RWPE1 (cell line): ENCODE measurements at places on chromosomes 3 and 15.

- DNase-seq = no peak
These were observed 3.3 kb downstream of the CYP19A1 start for GRCh38 chr15:51335087-51335486.

- no peak for DNase-seq
These were observed 2.3 kb upstream of the DNAH1 start for GRCh38 chr3:52313774-52314188.

DNA sequence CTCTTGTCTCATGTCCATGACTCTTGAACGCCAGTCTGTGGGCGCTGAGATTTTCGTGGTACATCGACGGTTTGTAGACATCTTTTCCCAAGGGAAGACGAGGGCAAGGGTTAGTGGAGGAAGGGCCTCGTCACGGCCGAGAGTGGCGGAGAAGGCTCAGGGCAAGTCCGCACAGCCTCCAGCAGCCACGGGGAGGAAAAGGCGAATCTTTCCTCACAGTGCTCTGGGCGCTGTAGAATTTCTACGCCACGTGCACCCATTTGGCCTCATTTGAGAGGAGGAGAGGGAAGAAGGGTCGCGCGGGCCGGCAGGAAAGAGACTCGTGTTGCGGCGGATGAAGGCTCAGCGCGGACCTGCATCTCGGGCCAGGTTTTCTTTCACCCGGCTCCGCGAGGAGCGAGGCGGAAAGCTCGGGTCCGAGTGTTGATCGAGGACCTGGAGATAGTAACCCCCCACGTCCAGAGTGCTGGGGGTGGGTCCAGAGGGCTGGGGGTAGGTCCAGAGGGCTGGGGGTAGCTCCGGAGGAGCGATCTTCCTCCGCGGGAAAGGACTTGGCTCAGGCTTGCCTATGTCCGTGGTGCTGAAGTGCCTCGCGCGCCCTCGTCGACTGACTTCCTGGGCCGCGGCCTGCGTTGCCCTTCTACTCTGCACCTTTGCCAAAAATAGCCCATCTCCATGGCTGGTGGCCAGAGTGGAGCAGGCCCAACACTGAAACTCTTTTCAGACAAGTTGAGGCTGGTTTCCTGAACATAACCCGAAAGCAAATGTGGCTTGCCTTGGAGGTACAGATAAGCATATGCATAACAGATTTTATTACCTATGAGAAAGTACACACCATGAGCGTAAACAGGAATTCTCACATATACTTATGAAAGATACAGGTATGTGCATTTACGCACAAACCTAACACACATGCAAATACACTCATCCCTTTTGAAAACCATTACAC lies 1.1 kb downstream of the SLC35G2 start:
- DNase-seq = peak; percentile 46

DNA sequence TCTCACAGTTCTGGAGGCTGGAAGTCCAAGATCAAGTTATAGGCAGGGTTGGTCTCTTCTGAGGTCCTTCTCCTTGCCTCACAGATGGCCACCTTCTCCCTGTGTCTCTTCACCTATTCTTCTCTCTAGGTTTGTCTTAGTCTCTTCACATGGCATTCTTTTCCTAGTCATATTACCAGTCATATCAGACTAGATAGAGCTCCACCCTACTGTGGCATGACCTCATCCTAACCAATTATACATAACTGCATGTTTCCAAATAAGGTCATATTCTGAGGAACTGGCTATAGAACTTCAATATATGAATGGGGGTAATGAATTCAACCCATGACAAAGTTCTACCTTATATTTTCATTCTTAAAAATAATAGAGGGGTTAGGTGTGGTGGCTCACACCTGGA lies 196.4 kb upstream of the UBE3A start:
- no peak for DNase-seq

GRCh38 chr3:100033903-100034471 lies 80.3 kb downstream of the FILIP1L start:
- no peak for DNase-seq

DNA sequence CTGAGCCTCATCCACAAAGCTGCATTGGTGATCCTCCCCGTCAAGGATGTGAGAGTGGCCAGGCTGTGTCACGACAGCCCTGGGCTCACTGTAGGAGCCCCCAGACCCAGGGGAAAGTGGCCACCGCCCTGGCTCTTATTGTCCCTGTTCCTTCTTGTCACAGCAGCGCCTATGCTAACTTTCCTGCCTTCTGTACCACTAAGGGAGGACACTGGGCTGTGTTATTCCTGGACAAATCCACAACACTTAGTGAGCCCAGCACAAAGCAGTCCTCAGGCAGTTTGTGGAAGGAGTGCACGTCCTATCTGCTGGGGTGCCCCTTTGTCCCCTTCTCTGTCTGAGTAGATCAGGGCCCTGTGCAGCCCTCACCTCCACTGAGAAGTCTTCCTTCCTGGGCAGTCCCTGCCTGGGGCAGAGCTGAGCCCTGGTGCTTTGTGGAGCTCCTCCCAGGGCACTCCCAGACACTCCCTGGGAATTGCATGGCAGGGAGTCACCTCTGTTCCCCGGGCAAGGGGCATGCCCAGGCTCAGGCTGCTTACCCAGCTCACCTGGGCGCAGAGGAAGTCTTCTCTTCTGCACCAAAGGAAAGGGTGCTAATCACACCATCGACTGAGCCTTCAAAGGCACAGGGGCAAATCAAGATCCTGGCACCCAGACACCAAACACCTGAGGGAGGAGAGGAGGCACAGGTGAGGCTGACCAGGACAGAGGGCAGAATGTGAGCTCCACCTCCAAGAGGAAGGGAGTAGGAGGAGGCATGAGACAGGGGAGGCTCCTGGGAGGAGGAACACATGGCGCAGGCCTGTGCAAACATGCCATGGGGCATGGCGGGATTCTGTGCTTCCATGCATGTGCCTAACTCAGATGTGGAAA lies 138.7 kb downstream of the KLF13 start:
- peak; percentile 88 for DNase-seq

GRCh38 chr3:107992976-107993684 lies 97.7 kb downstream of the CD47 start:
- peak; percentile 68 for DNase-seq

GRCh38 chr3:44185396-44185915 lies 56.2 kb upstream of the TOPAZ1 start:
- DNase-seq = no peak

DNA sequence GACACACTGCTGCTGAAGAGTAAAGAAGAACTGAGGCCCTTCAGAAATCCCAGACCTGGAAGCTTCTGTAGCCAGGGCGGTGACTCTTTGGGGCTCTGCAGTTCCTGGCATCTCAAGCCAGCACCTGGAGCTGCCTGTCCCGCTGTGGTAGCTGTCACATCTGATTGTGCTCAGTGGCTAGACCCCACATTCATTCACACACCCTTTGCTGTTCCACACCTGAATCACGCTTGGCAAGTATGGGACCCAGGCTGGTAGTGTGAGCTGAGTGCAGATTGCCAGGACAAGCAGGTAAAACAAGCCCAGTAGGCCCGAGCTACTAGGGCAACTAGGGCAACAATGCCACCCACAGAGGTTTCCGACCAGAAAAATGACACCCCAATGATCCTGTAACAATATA lies 218.2 kb downstream of the VGLL3 start:
- no peak for DNase-seq

GRCh38 chr15:54482251-54482650 lies 504.0 kb downstream of the UNC13C start:
- no peak for DNase-seq

DNA sequence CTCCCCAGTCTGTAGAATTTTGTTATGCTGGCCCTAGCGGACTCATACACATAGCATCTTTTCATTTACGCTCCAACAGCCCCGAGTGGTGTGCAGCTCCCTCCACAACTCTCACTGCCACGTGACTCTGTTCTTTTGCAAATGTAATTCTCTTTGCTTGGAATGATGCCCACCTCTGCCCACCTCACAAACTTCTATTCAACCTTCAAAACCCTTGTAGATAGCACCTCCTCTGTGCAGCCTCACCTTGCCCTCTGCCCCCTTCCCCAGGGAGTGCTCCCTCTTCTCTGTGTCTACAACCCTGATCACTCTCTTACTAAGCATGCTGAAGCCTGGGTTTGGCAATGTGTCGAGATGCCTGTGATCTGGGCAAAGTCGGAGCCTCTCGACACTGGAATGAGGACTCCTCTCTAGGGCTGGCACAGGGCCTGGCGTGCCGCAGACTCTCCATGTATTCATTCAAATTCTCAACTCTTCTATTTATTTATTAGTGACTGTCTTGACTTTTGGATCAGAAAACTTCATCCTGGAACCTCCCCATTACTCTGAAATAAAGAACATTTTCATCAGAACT lies 73.5 kb downstream of the MGLL start:
- DNase-seq = no peak

DNA sequence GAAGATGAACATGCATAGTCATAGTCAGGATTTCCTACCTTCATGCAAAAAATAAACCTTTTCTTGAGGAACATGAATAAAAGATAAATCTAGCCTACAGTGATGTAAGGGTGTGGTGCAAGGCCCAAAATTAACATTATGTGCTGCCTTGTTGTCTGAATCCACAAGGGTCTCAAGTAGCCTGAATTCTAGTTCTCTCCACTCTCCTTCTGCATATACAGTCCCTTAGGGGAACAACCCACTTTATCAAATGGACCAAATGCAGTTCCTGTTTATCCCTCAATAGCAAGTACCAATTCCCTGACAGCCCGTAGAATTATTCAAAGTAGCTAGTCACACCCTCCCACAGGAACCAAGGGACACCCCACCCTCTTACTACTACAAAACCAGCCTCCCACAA lies 284.0 kb downstream of the ZIC4 start:
- DNase-seq = no peak

GRCh38 chr15:33182278-33182905 lies 12.1 kb downstream of the FMN1 start:
- no peak for DNase-seq

DNA sequence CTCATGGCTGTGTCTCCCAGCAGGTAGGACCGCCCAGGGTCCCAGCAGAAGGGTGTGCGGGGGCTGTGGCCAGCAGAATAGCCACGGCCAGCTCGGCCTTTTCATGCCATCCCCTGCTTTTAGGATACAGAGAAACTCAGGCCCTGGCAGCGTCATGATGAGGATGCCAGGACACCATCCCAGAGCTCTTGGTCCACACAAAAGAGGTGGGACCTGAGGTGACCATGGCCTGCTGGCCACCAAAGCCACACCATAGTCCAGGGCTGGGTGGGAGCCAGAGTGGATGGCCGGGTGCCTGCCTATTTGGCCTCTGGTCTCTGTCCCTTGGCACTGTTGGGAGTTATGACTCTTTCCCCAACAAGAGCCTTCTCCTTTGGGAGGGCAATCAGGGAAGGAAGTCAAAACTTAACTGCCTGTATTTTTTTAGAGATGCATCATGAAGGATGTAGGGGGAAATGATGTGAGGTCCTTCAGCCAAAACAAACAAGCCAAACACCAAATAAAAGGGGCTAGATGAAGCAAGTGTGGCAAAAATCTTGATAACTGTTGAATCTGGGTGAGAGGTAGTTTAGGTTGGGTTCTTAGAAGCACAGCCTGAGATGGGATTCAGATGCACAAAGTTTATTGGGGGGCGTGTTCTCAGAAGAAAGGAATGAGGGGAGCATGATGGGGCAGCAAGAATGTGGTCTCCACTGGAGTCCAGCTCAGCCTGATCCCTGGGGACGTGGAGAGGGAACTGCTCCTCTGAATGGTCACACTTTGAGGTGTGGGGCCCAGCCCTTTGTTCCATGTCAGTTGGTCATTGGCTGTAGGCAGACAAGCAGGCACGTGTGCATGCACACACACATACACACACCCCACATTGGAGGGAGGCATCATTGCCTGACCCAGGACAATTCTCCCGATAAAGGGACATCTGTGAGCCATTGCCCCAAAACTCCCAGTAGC lies 33.2 kb downstream of the SMAD6 start:
- DNase-seq = no peak

- DNase-seq = peak; percentile 51
These were observed 1.0 kb downstream of the EOMES start for GRCh38 chr3:27720899-27721716.

DNA sequence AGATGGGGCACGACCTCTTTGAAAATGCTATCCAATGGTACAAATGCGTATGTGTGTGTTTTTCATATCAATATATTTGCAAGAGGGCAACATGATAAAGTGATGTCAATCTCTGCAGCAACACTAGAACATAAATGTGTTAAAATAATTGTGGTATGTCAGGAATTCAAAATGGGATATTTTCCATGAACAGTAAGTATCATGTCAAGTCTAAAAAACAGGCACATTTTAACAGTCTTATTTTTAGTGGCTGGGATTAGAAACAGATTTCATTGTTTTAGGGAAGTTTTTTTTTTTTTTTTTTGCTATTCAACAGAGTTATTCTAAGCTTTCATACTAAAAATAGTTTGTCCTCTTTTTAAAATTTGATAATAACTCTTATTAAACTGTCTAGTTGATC lies 209.8 kb downstream of the GAP43 start:
- DNase-seq = no peak

DNA sequence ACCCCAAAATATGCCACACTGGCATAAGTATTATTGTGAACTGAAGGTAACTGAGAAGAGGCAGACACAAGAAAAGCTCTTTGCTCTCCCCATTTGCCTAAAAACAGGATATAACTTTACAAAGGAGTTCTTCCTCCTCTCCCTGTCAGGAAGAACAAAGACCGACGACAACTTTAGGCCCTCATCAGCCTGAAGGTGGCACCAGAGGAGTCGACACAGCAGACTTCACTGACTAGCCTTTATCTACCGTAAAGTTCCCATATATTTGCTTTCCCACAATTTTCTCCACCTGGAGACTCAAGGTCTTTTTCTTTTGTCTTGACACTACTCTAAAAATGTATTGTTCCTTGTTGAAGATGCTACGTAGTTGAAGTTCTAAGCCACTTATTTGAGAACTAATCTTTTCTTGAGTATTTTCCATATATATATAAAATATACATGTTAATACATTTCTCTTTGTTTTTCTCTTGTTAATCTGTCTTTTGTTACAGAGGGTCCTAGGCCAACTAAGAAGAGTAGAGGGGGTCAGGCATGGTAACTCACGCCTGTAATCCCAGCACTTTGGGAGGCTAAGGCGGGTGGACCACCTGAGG lies 16.2 kb upstream of the XIRP1 start:
- DNase-seq = peak; percentile 27

GRCh38 chr3:14379843-14380242 lies 22.6 kb upstream of the SLC6A6 start:
- DNase-seq = no peak

DNA sequence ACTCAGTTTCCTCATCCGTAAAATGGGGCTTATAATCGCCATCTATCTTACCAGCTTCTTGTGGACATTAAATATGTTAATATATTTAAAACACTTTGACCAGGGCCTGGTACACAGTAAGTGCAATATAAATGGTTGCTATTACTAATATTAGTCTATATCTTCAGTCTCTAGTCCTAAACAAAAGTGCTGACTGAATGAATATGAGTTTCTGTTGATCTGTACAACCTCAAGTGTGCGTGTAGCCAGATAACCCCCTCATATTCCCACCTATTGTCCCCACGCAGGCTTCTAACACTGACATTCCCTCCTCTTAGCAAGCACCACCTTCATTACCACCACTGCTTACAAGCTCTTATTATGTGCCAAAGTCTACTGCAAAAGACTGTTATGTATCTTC lies 27.6 kb upstream of the LMCD1 start:
- DNase-seq = no peak

DNA sequence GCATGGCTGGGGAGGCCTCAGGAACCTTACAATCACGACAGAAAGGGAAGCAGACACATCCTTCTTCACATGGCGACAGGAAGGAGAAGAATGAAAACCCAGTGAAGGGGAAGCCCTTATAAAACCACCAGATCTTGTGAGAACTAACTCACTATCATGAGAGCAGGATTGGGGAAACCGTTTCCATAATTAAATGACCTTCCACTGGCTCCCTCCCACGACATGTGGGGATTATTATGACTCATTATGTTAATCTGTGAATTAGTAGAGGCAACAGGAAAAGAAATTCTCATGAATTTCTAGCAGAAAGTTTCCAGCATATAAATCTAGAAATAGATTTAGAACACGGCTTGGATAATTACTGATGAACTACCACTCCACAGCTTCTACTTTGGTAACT lies 937.3 kb downstream of the ROBO1 start:
- DNase-seq = no peak
